ENCODE measurements at places on chromosomes 13 and 19.

GRCh38 chr13:109509154-109509900, 277.1 kb downstream of the IRS2 start:
- DNase-seq: no peak

DNA sequence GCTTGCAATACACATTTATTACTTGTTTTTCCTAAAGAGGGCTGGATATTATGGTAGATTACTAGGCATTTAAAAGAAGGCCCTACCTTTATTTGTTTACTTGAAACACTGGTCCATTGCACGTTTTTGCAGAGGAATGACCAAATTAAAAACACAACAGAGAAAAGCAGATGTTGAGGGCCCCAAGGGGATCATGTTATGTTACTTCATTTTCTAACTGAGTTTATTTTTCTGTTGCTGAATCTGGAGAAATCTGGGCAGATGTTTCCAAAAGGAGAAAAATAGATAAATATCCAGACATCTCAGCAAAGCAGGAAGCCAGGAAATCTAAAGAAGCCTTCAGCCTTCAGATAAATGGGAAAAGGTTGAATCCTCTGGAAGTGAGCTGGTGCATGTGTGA, 353.0 kb downstream of the NDFIP2 start:
- DNase-seq: no peak

- DNase-seq: no peak
These were observed 15.2 kb downstream of the GAS6 start for GRCh38 chr13:113848431-113849260.

GRCh38 chr13:40626561-40626960, 39.9 kb downstream of the FOXO1 start:
- no peak for DNase-seq

- no peak for DNase-seq
These were observed 104.8 kb downstream of the TNFRSF19 start for GRCh38 chr13:23674795-23675640.

- DNase-seq: no peak
These were observed 15.7 kb downstream of the CCDC124 start for GRCh38 chr19:17948514-17948900.

DNA sequence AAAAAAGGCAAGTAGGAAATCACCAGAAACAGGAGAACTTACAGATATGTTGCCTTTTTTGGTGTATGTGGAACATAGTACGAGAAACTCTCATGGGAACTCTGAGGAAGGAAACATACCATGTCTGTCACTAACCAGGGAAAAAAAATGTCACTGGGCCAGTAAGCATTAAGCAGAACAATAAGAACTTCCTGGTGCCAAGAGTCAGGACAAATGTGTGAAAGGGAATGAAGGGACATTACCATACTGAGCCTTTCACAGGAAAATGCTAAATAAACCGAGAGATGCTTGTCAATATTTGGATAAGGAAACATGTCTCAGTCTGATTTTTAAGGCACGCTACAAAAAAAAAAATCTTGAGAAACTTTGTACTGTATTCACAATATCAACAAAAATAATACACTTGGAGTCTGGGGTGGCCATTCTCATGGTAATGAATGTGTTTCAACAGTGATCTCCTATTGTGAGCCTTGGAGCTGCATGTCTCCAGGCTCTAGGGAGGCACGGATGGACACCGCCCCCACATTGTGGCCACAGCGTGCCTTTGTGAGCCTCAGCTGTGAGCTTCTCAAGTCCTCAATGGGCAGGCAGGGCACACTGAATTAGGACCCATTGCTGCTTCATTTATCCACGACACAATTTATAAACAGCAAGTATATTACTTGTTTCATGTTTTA, 113.0 kb upstream of the ARGLU1 start:
- DNase-seq: no peak

GRCh38 chr19:39969681-39970424, 1.1 kb upstream of the PSMC4 start:
- DNase-seq: no peak

DNA sequence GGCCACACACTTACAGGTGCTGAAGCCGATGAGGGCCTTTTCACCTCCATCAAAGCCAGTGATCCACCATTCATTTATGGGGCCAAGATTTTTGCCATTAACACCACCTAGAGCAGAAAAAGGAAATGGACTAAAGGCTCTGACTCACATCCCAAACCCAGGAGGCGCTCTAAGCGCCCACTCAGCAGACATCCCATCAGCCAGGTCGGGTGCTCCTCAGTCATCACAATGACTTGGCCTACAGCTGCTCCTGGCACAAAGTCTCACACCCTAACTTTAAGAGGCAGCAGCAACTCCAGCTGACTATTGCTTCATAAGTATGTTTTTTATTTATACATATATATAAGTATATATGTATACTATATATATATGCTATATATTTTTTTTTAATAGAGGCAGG, 36.1 kb upstream of the EIF3G start:
- no peak for DNase-seq

GRCh38 chr19:14775869-14776586, 2.3 kb downstream of the ADGRE2 start:
- no peak for DNase-seq

DNA sequence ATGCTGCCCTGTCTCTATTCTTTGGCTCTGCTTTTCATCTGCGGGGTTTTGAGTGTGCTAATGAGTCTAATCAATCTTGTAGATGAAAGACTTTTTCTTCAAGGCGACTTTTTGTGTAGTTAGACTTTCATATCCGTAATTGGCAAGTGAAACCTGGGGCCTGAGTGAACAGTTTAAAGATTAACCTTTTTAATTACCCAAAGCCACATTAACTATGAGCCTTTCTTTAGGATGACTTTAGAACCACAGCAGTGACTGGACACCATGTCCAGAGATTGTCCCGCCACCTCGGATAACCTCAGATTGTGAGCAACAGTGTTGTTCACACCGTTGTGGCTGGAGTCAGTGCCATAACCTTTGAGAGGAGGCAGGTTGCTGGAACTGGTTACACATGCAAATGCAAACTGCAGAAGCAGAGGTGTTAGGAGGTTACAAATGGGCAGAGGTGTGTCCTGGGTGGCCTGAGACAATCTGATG, 58.7 kb downstream of the SIAH3 start:
- DNase-seq: no peak

DNA sequence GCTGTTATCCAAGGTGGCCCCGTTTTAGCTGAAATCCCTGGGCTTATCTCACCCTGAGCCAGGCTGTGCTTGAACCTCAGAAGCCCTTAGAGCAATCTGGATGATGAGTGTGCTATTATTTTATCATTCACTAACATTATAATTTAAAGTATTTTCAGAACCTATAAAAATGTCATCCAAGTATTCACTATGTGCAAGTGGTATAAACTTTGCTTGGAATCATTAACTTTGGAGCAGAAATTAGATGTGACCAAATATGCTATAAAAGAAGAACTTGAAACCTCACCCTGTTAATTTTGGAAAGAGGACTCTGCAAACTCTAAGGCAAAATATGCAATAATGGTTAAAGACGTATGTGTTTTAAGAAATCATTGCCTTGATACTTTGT, 147.5 kb downstream of the USP12 start:
- no peak for DNase-seq
